K562 (cell line): ENCODE measurements at places on chromosomes 11 and 22.

DNA sequence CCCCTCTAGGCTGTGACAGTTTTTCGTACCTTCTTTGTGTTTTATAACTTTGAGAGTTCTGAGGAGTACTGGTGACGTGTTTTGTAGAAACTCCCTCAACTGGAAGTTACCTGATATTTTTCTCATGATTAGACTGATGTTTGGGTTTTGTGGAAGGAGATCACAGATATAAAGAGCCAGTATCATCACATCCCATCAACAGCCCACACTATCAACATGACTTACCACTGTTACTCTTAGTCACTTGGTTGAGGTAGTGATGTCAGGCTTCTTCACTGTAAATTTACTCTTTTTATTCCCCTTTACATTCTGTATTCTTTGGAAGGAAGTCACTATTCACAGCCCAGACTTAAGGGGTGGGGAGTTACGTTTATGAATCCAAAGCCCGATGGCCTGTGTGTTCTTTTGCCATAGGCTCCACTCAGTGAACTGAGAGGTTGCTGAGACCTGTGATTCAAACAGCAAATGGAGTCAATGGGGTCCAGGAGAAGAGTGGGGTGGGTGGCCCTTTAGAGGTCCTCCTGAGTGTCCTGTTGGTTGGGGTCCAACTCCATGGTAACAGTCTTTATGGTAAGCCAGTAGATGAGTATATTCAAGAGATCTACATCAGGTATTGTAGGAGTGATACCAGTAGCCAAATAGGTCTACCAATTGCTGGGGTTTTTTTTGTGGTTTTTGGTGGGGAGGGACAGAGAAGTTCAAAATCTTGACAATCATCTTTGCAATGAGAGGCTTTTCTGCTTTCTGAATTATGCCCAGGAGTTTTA is 15.2 kb upstream of the MS4A4E start:
- DNase-seq = no peak

- DNase-seq = no peak
These were observed 865.1 kb upstream of the CNTN5 start for GRCh38 chr11:98155696-98156095.

DNA sequence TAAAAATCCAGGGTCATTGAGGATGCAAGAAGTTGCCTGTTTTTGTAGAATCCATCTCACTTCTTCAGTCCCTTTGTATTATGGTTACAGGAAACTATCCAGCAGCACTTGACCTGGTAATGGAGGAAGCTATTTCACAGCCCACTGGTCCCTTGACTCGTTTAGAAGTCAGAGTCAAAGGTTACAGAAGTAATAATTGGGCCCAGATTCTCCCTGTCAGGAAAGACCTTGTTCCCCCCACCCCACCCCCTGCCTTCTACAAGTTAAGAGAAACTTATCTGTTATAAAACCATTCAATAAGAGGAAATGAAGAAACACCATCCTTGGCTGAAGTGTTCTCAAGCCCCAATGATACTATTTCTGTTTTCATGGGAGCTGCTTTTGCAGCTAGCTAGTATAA is 65.8 kb downstream of the CSTPP1 start:
- DNase-seq = no peak

DNA sequence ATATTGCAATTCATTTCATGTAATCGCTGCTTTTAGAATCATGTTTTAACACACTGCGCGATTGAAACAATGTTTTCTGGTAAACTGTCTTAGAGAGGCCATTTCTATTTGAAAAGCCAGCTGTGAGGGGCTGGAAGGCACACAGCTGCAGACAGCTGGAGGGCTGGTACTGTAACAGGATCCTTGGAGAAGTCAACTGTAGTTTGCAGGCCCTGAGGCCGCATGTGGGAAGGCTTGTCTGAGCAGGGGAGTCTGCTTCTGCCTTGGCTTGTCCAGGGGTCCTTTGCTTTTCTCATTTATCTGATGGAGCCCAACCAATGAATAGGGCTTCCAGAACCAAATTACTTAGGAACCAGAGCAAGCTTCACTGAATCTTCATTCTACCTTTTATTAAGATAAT is 313.5 kb downstream of the BLID start:
- no peak for DNase-seq

DNA sequence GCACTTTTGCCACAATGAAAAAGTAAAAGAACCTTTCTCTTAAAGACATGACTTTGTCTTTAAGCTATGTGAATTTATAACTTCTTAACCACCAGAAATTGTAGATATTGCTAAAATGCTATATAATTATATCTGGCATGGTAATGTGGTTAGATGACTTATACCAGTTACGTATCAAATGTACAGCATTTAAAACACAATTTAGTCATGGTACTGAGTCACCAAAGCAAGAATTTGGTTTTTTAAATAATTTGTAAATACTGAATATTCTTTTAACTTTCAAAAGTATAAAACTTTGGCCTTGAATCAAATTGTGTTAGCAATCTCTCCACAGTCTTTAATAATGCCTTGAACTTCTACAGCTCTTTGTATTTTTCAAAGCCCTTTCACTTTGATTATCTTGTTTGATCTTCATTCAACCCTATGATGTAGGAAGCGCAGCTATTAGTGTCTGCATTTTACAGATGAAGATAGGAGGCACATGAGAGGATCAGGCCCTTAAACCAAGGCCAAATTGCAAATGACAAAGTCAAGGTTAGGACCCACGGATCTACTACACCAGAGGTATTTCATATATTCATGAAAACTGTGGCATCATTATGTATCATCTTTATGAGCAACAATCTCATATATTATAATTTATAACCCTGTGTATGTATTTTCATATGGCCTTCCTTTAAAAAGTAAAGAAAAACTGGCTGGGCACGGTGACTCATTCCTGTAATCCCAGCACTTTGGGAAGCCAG is 4.4 kb upstream of the SYTL2 start:
- DNase-seq = no peak

GRCh38 chr11:86167499-86168164 is 76.9 kb upstream of the EED start:
- DNase-seq = no peak

DNA sequence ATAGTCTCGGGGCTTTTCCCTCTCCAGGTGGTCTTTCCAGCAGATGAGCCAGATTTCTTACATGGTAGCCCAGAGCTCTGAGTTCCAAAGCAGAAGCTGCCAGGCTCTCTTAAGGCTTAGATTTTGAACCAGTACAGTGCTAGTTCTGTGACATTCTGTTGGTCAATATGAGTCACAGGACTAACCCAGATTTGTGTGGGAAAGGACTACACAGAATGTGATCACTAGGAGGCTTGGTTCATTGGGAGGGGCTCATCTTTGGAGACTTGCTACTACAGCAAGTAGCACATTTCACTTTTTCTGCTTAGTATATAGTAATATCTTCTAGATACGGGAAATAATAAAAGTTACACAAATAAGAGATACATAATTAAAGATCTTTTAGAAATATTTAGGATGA is 24.1 kb downstream of the RNF214 start:
- DNase-seq = no peak

- DNase-seq = peak; percentile 94
These were observed at the start of gene BCL2L13 for GRCh38 chr22:17638432-17639246. Gene BCL2L13 (plus strand): TSS chr22:17638757. CDS start chr22:17655712, 16,955 bp downstream.

DNA sequence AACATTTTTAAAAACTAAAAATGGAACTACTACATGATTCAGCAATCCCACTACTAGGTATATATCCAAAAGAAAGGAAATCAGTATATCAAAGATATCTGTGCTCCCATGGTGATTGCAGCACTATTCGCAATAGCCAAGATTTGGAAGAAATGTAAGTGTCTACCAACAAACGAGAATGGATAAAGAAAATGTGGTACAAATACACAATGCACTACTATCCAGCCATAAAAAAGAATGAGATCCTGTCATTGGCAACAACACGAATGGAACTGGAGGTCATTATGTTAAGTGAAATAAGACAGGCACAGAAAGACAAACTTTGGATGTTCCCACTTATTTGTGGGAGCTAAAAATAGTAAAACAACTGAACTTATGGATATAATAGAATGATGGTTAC is 575.9 kb upstream of the CCDC90B start:
- no peak for DNase-seq

GRCh38 chr11:61278001-61278470 is 17.1 kb downstream of the VWCE start:
- no peak for DNase-seq

- DNase-seq = no peak
These were observed 22.2 kb upstream of the OR10D3 start for GRCh38 chr11:124160986-124161385.

DNA sequence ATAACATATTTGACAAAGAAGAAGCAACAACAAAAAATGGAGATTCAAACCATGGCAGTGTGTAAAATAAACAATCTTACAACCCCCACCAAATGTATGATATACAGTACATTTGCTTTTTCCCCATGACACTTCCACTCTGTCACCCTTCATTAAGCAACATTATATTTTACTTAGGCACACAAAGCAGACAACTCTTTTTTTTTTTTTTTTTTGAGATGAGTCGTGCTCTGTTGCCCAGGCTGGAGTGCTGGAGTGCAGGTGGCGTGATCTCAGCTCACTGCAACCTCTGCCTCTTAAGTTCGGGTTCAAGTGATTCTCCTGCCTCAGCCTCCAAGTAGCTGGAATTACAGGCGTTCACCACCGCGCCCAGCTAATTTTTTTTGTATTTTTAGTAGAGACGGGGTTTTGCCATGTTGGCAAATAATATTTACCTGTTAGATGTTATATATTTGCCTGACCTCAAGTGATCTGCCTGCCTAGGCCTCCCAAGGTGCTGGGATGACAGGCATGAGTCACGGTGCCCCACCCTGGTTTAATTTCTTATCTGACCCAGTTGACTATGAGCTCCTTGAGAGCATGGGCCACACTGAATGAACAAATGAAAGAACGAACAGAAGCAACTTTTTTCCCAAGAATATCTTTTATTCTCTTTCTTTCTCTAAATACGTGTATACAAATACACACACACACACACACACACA is 5.5 kb upstream of the PCF11 start:
- DNase-seq = peak; percentile 37

GRCh38 chr11:33533386-33534052 is 167.1 kb downstream of the C11orf91 start:
- DNase-seq = no peak

DNA sequence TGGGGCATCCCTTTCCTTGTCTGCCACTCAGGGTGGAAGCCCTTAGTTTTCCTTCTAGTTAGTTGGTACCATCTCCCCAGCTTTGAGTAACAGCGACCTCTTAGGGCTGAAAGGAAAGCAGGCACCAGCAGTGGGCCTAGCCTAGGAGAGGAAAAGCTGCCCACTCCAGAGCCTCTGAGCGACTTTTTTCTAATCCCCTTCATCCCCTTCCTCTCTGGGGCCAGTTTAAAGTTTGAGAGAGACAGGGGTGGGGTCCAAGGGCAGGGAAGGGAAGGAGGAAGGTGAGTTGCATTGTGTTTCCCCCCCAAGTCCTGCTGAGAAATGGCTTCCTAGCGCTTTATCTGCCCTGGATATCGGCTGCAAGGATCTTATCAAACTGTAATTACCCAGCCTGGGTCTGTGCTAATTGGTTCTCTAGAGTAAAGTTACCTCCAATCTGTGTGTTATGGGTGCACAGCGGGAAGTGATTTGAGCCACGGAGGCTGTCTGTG is 573.9 kb upstream of the CADM1 start:
- no peak for DNase-seq

DNA sequence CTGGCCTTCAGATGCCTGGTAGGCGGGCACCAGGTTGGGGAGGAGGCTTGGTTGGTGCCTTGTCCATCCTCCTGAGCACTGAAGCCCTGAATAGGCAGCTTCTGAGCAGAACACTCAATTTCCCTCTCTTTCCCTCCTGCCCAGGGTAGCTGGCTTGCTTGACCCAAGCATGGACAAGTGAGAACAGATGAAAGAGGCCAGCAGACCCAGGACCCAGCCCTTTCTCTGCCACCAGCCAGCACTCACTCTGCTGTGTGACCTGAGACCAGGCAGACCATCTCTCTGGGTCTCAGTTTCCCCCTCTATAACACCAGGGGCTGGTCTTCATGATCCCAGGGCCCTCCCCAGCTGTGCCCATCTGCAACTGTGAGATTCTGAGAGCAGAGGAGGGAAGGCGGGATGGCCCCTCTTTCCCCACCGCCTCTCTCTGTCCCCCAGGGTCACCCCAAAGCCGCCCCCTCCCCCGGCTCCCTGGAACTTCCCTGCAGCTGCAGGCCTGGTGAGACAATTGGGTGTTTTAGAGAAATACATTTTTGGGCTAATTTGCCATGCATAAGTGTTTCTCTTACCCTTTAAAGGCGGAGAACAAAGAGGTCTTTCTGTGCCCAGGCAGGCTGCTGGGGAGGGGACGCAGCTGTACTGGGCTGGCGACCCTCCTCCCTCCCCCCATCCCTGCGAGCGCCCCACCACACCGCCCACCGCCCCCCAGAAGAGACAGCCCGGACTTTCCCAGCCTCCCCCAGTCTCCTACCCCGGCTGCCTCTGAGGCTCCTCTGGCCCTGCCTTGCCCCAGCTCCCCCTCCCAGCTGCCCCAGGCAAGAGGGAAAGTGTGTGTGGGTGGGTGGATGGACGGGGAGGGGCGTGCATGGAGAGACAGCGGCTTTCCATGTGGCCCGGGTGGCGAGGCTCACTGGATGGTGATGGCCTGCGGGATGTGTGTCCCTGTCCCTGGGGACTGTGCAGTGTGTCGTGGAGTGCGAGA is 30.8 kb upstream of the PICK1 start:
- DNase-seq = no peak

DNA sequence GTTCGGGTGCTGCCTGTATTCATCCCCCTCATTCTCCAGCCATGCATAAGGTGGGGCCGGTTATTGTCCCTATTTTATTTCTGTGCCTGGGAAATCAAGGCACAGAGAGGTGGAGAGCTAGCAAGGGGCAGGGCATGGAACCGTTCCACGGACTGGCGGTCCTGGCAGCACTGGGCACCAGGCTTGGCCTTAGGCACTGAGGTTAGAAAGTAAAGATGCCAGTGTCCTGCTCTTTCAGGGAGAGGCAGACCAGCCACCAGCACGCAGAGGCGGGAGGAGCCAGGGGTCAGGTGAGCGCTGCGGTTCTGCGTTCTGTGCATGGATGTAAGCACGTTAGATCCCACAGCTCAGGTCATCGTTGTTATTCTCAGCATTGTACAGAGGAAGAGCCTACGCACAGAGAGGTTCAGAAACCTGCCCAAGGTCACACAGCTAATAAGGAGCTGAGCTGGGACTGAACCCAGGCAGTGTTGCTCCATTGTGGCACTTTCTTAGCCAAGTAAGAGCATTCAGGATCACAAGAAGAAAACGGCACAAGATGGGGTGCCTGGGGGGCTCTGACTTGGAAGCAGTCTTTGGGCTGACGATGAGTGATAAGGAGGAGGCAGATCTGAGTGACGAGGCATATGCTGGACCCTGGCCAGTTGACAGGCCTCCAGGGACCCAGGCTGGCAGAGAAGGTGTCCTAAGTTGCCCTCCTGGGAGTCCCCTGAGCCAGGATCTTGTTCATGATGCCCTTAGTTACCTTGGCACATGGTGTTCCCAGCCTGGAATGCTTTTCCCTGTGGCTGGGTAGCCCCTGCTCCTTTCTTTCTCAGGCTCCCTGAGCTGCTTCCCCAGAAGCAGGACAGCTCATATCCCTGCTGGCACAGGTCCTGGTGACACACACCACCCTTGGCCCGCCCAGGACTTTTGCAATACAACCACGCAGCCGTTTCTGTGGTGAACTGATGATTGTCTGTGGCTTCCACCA is 41.1 kb downstream of the OSBPL5 start:
- DNase-seq = no peak
